ENCODE measurements at places on chromosomes 4 and X.

DNA sequence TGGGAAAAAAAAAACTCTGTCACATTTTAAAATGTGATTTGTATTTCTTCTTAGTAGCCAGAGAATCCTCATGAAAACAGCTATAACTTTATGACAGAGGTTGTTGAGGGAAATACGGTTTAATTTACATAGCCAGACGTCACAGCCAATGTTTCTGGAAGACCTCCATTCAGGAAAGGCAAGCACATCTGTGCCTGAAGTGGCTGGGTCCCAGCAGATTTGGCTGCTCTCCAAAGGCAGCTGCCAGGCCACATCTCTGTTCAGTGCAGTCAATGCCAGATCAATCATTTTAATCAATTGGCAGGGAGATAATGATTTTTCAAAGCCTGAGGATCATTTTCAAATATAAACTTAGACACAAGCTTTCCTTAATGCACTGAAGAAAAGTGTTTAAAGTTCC, 86.5 kb upstream of the ZIC3 start:
- H3K4me1 ChIP-seq: no peaks in the 10 kb centered on the region
- H3K36me3 ChIP-seq: no peaks in the 10 kb centered on the region
- H3K27me3 ChIP-seq: no peaks in the 10 kb centered on the region
- H3K27ac ChIP-seq: no peak overlapping the region

- H3K4me1 ChIP-seq: no peaks in the 10 kb centered on the region
- no peaks in the 10 kb centered on the region for H3K27me3 ChIP-seq
These were observed 76.0 kb downstream of the INTS6L start for GRCh38 chrX:135596495-135596894.

DNA sequence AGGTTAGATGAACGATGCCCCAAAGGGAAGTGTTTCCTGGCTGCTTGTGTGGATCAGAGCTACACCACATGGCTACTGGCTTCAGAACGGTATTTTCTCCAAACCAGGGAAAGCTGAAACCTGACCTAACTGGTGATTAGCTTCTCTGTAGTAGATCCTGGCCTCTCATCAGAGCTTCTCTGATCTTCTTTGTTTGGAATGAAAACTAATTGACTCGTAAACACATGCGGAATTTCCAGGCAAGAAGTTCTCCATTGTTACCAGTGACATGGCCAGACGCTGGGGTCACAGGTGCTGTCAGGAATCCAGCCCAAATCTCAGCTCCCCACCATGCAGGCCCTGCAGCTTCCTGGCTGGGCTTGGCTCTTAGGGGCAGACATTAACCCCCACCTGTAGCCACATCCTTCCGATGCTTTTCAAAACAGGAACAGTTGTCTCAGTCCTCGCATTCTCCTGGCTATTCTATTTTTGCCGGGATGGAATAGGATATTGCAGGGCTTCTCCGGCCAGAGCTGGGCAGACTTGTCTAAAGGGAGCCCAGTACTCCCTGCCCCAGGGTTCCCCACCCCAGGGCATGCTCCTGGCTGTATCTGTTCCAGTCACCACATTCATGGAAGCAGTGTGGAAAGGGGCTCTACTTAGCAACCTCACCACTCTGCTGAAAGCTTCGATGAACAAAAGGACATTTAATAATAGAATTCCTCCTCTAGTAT, 305.4 kb upstream of the F9 start:
- H3K4me1 ChIP-seq: no peaks in the 10 kb centered on the region
- no peak overlapping the region for H3K4me3 ChIP-seq
- H3K27me3 ChIP-seq: no peaks in the 10 kb centered on the region
- H3K36me3 ChIP-seq: no peaks in the 10 kb centered on the region
- no peak for DNase-seq

DNA sequence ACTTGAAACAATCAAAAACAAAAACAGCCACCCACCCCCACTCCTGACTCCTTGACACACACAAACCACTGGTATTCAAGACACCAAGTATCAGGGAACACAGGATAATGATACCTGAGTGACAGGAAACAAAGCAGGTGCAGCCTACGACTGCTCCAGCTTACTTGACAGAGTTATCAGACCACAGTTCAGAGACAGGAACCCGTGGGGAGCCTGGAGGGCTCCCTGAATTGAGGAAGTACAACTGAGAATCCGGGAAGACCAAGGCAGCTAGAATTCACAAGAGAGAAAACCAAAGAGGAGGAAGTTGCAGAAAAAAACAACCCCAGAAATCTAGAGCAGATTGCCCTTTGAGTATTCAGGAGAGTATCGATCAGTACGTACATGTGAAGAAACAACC, 20.5 kb downstream of the COMMD8 start:
- no peaks in the 10 kb centered on the region for H3K36me3 ChIP-seq
- H3K4me1 ChIP-seq: no peaks in the 10 kb centered on the region
- no peak overlapping the region for H3K4me3 ChIP-seq
- no peak overlapping the region for H3K27ac ChIP-seq
- no peaks in the 10 kb centered on the region for H3K27me3 ChIP-seq
